ENCODE measurements at places on chromosomes 2 and 18.

- no peak for DNase-seq
Measured at GRCh38 chr18:10475276-10475653, 20.8 kb downstream of the APCDD1 start.

DNA sequence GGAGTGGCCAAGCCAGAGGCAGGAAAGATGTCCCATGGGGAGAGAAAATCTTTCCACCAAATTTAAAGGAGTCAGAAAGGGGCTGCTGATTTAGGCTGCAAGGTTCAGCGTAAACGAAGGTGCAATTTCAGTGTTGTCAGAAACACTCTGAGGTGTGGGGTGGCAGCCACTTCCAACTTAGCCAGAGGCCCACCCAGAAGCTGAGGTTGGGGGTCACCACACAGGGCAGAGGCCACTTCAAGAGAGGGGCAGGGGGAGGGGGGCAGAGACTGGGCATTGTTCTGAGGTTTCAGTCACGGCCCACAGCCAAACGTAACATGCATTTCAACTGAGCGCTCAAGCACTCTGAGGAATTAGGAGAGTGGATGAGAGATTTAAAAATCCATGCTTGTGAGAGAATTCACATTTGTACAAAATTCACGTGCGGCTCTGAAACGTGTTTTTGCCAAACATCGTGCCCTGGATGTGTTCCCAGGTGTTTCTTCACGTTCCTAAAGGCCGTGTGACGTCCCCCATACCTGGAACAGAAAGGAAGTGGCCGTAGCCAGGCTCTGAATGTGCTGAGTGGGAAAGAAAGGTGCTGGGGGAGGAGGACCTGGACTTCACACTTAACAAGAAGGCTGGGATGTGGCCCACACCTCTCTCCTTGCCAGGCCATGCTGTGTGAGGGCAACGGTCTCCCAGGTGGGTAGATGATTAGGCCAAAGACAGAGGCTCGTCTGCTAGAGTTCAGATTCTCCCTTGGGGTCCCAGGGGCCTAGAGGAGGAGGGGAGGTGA, 19.5 kb upstream of the BOK start:
- DNase-seq = no peak

GRCh38 chr18:13811993-13812392, 12.0 kb upstream of the MC5R start:
- DNase-seq = no peak

DNA sequence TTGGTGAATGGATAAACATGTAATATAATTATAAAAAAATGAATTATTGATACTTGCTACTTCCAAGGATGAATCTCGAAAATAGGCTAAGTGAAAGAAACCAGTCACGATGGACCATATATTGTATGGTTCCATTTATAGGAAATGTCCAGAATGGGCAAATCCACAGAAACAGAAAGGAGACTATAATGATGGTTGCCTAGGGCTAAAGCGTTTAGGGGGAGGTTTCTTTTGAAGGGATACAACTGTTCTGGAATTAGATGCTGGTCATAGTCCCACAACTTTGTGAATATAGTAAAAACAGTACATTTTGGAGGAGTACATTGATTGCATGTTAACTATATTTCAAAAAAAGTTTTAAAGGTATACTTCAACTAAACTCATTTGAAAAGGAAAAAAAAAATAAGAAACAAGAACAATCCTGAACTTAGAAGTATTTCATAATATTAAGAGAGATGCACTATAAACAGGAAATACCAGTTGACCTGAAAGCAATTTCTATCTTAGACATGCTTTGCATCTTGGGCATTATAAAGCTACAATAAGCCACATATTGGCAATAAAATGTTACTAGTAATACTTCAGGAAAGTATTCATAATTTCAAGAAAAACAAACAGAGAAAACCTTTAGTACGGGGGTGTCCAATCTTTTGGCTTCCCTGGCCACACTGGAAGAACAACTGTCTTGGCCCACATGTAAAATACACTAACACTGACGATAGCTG, 130.0 kb downstream of the C2orf74 start:
- no peak for DNase-seq

DNA sequence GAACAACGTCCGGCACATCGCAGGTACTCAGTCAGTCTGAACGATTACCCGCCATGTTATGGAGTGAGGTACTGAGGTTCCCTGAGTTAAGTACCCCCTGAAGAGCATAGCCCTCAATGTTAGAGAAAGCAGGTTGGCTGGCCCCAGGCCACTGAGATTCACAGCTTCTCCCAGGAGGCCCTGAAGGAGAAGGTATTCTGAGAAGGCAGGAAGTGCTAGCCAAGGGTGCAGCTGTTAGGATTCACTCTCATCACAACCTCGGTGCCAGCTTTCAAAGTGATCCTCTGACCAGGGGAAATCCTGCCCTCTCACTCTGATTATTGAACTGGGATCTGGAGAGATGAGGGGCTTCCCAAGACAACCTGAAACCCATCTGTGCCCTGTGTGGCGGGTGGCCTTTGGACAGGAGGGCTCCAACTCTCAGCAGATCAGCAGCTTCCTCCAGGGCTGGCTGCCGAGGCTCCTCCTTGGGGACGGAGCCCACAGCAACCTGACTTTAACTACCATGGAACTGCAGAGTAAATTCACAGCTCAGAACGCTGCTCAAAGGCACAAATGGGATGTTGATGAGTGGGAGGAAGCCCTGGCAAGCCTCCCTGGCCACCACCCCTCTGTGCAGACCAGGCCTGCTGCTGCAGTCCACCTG, 7.8 kb downstream of the EHD3 start:
- no peak for DNase-seq

DNA sequence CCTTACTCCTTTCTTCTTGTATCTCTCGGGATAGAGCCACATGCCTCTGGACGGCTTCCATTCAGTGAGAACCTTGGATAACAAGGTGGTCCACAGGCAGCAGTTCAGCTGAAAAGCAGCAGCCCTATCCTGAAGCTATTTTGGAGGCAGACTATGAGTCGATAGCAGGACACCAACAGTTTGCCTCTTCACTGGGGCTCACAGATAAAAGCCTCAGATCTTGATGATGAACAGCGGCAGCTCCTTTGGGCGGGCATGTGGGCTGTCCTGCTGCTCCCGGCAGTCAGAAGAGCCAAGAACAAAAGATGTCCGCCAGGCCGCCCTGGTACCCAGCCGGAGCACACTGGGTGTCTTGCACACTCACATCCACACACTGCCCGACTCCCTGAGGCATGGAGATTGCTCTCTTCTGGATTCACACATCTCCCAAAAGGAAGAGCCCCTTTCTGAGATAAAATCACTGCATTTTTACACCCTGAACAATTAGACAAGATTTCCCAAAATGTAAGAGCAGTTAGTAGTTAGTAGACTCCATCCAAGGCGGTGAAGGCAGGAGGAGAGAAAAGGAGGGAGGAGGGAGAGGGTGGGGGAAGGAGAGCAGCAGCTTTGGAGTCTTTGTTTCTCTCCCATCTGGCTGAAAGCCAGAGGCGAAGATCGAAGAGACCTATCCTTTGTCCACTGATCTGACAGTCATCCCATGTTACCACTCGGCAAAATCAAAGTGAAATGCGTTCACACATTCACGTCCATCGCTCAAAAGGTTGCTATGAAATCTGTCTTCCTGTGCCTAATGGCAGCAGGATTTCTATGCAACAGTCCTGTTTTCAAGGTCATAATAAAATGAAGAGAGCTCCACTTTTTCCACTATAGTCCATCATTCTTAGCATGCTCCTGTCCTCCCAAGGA, 90.1 kb upstream of the KLF7 start:
- DNase-seq = no peak

- DNase-seq = no peak
Measured at GRCh38 chr2:3091696-3092095, 285.9 kb downstream of the EIPR1 start.

DNA sequence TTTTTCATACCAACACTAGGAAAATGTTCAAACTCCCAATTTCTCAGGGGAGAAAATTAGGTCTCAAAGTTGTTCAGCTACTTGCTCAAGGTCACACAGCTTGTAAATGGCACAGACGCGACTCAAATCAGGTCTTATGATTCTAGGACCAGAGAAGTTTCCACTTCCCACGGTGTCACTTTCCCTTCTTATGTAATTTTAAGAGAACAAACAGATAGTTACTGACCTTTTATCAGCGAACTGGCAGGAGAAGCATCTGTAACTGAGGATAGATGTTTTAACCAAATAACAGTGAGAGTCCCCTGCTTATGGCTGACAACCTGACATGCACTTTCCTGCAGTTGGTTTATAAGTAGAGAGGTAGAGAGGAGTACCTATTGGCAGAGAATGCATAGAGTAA, 2.1 kb upstream of the KCNJ3 start:
- no peak for DNase-seq

All from NCI-H526 (cell line).